ENCODE measurements at places on chromosomes 7 and 10. TPM values are rescaled to one million over a fixed set of nuclear protein-coding genes. Genes with fewer than 3 reads are reported as not detected.

BTBD16 gene
- total RNA-seq = not detected

TAS2R3 gene
- total RNA-seq = 1.3 TPM

GPR85 gene
- not detected for total RNA-seq

SLC26A4 gene
- total RNA-seq = 3.5 TPM

GLI3 gene
- not detected for total RNA-seq

MACC1 gene
- 0.02 TPM for total RNA-seq

TRIM73 gene
- 11.1 TPM for total RNA-seq

TCERG1L gene
- not detected for total RNA-seq

ENTPD1 gene
- 16.8 TPM for total RNA-seq

CTTNBP2 gene
- total RNA-seq = not detected

KAZALD1 gene
- total RNA-seq = 0.36 TPM

CDK14 gene
- total RNA-seq = 0.18 TPM

ST7 gene
- total RNA-seq = 6.2 TPM

DNAJB6 gene
- 88.5 TPM for total RNA-seq

DKK1 gene
- total RNA-seq = not detected

Measured in T-helper 2 cell treated with Interferon-gamma antibody and Interleukin-4, amounts not matched to agents 100 ng/mL and 5 ng/mL, for 36 hours (primary cell).